ENCODE measurements at places on chromosomes 3 and 15.

GRCh38 chr3:122315619-122316018, 9.4 kb upstream of the CSTA start:
- no peak for DNase-seq

DNA sequence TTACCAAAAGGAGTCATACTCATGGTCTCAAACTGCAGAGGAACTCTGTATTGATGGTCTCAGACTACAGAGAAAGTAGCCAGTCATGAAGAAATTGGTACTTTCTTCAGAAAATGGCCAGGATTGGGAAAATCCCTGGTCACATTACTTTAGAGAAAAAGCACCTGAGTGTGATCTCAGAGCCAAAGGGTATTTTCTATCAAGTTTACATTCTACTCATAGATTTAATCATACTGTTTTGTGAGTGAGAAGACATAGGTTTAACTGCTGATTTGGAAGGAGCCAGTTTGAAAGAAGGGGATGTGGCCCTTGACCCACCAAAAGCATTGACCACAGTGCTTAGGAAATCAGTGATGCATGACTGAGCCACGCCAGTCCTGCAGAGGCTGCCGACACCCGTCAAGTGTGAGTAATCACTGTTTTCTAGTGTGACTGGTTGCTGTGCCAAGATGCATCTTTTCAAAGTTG, 203.6 kb downstream of the AKAP13 start:
- no peak for DNase-seq

GRCh38 chr15:98304371-98304770, 343.9 kb downstream of the ARRDC4 start:
- DNase-seq, result no peak

GRCh38 chr15:59232476-59232875, 25.8 kb downstream of the LDHAL6B start:
- no peak for DNase-seq

DNA sequence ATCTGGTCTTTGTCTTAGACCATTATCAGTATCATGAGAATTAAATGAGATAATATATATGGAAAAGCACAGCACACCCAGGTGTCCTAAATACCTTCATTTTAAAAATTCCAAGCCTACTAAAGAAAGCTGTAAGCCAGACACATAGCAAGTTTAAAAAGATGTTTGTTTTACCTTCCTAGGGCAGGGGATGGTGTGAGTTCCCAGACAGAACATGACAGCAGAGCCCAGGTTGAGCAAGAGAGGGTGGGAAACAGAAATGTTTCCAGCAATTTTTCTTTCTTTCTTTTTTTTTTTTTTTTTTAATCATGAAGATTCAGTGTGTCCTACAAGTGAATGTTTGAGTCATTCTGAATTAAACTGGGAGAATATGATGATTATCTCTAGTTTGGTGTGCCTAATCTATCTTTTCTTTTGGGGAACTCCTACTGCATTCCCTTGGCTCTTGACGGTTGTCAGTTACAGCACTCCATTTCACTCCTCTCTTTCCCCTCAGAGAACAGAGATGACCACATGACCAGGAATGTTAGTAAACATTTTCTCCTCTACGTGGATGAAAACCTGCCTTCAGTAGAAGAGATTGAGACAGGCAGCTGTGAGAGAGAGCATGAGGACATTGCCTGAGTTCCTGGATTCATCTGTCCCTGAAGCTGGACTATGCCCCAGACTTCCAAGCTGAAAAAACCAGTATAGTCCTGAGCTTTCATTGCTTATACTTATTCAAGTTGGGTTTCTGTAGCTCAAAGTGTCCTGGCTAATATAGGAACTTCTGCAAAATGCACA, 54.5 kb upstream of the ARL14 start:
- DNase-seq, result no peak

- no peak for DNase-seq
Observed at GRCh38 chr3:4745235-4745610, 234.0 kb upstream of the BHLHE40 start.

- no peak for DNase-seq
Observed at GRCh38 chr3:178198329-178198728, 337.9 kb upstream of the KCNMB2 start.

GRCh38 chr3:50950591-50950990, 275.9 kb downstream of the DOCK3 start:
- DNase-seq, result no peak

DNA sequence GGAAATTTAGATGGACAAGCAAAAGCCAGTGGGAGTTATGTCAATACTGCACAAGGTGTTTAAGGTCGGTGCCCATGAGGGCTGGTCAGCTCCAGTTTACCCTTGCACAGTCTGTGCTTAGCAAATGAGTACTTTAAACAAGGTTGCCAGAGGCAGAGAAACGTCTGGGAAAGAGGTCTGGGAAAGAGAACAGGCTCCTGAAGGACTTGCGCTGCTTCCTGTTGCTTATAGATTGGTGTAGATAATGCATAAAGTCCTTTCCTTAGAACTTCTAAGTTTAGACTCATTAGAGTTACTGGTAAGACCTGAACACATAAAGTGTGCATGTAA, 162.6 kb upstream of the P2RY1 start:
- no peak for DNase-seq

DNA sequence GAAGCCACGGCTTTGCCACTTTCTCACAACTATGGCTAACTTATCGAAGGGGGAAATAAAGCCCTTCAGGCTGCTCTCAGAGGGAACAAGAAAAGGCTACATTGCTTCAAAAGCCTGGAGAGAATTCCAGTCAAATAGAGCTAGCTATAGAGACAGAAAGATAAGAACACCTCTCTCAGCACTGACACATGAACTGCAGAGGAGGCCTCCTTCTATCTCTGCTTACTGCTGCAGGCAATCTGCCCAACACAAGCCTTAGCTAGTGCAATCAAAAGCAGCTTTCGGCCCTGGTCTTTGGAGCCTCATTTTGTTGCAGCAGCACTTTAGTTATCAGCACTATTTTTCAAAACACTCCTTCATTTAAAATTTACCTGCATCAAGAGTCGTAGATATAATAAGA, 118.4 kb upstream of the ROBO1 start:
- DNase-seq, result no peak

DNA sequence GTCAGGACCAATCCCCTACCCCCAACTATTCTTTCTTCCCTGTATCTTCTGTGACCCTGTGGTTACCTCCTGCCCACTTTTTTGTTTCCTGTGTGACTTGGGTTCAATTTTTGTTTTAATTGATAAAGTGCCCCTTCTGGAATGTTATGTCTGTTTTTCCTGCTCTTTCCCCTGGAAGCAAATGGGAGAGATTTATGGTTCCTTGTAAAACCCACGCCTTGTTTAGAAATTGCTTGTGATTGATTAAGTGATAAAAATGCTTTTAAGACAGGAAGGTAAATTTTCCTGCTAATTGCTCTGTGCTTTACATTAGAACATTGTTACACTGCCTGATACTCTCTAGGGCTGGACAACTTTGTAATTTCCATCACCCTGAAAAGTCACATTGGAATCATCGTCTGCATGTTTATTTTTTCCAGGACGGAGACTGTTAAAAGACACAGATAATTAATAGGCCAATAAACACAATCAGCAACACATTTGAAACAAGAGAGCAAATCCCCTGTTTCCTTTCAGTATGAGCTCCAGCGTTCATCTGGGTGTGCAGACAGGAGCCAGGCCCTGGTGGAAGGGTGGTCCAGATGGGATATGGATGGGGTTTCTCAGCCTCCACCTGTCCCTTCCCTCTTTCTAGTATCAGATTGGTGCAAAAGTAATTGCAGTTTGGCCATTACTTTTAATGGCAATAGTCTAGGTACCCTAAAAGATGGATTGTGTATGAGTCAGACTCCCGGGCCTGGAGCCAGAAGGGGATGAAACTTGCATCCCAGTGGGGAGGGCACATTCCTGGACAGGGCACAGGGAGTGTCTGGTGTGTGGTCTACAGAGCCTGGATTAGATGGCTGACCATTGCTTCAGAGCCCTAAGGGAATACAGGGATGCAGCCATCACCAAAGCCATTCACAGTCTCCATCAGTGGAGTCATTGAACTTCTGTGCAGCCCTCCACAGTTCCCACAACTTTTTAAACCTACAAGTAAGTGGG, 58.1 kb upstream of the AGBL1 start:
- DNase-seq, result no peak

DNA sequence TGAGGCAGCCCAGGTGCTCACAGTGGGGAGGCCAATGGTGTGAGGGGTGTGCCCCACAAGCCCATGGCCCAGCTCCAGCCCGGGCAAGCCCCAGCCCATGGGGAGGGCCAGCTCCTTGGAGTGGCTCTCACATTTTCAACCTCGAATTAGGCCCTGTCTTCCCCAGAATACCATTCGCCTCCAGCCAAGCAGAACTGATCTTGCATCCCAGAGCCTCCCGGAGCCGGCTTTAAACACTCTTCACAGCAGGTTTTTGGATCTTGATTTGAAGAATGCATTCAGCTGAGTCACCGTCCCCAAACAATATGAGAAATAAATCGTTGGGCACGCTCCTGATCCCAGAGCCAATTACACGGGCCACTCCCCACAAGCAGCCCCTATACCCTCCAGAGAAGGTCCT, 23.7 kb downstream of the TPRA1 start:
- no peak for DNase-seq

GRCh38 chr15:43515741-43516140, 1.7 kb upstream of the MAP1A start:
- DNase-seq, result no peak

DNA sequence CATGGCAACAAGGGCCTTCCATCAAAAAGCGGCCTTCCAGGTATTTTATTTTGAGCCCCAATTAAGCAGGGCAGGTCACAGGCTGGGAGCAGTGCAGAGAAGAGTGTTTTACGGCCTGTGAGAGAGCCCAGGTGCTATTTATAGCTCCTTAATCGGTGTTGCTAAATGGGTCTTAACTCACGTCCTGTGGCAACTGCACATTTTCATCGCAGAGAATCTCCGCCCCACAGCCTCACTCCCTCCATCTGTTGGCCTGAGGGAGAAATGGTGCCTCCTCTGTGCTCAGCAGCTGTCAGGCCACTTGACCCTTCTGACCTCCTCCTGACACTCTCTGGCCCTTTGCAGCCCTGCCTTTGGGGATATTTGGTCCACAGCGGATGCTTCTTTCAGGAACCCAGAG, 58.6 kb downstream of the SPSB4 start:
- no peak for DNase-seq

DNA sequence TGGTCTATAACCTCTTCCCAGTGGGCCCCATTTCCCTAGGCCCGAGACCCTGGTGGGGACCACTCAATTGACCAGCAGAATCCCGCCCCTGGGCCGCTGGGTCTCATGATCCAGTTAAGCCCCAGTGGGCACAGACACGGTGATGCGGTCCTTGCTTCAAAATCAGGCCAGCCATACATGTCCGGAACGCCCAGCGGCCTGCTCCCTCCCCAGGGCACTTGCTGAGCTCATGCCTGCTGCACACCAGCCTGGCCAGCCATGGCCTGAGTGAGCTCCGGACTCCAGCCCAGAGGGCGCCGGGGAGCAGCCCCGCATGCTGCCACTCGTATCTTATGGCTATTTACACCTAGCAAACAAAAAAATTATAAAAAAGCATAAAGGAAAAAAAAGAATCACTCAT, 34.4 kb upstream of the IQSEC1 start:
- no peak for DNase-seq

- no peak for DNase-seq
Observed at GRCh38 chr3:184479426-184480126, 82.0 kb upstream of the EPHB3 start.

DNA sequence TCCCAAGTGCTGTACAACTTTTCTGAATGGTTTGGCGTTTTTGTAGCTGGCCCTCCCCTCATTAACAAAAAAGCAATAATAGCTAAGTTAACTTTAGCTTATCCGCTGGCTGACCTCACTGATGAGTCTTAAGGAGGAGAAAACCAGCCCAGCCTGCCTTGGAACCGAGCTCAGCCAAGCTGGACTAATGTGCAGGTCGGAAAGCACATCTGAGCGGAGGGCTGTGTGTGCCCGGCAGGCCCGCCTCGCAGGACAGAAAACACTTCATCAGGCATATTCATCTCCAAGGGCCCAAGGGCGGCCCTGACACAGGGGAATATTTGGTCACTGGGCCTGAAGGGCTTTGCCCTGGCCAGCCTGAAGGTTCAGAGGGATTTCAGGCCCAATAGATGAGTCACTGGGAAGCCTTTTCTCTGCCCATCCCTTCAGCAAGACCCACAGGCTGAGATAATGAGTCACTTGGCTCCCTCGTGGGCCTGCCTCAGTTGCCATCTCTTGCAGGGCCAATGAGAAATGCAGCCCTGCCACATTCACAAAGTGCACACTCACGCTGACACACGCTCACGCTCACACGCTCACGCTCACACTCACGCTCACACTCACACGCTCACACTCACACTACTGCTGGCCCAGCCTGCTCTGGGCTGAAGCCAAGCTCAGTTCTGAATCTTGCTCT, 75.1 kb downstream of the SLC12A8 start:
- no peak for DNase-seq

GRCh38 chr3:160400030-160400701, 716 bp downstream of the SMC4 start:
- peak; percentile 32 for DNase-seq

GRCh38 chr3:23308986-23309625, 106.0 kb downstream of the UBE2E2 start:
- no peak for DNase-seq

GRCh38 chr3:26281284-26281985, 341.1 kb upstream of the LRRC3B start:
- DNase-seq, result no peak

- no peak for DNase-seq
Observed at GRCh38 chr15:52800828-52801747, 11.0 kb upstream of the ONECUT1 start.

- DNase-seq, result no peak
Observed at GRCh38 chr3:168498194-168498593, 402.5 kb upstream of the GOLIM4 start.

DNA sequence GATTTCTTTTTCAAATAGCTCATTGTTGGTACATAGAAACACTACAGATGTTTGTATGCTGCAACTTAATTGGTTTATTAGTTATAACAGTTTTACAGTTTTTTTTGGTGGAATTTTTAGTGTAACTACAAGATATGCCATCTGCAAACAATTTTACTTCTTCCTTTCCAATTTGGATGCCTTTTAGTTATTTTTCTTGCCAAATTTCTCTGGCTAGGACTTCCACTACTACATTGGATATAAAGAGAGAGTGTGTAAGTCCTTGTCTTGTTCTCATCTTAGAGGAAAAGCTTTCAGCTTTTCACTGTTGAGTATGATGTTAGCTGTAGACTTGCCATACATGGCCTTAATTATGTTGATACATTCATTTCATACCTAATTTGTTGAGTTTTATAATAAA, 143.6 kb upstream of the EOMES start:
- no peak for DNase-seq

GRCh38 chr3:183153210-183153950, 9.2 kb downstream of the LAMP3 start:
- no peak for DNase-seq

DNA sequence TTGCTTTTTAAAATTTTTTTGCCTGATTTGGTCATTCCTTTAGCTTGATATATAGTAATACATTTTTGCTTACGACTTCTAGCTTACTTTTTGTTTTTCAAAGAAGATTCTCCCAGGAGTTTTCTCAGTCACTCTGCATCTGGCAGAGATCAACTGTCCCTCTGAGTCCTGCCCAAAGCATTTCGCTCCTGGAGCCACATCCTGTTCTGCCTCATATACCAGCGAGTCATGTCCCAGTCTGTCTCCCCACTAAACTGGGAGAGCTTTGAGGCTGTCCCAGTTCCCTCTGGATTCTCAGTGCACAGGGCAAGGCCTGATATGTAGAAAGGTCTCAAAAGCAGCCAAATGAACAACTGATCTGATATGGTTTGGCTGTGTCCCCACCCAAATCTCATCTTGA, 326.3 kb downstream of the ARRDC4 start:
- no peak for DNase-seq

GRCh38 chr3:153967260-153967659, 153.9 kb upstream of the ARHGEF26 start:
- no peak for DNase-seq

GRCh38 chr3:12004741-12005513, 739 bp downstream of the SYN2 start:
- DNase-seq, result no peak

GRCh38 chr15:81091889-81092558, 42.0 kb upstream of the CFAP161 start:
- DNase-seq, result no peak

Data from hematopoietic multipotent progenitor cell (in vitro differentiated cells).